ENCODE measurements at places on chromosomes 16 and 17.
A peak's percentile ranks its signal among the peaks of the same experiment; 100 is the strongest.

DNA sequence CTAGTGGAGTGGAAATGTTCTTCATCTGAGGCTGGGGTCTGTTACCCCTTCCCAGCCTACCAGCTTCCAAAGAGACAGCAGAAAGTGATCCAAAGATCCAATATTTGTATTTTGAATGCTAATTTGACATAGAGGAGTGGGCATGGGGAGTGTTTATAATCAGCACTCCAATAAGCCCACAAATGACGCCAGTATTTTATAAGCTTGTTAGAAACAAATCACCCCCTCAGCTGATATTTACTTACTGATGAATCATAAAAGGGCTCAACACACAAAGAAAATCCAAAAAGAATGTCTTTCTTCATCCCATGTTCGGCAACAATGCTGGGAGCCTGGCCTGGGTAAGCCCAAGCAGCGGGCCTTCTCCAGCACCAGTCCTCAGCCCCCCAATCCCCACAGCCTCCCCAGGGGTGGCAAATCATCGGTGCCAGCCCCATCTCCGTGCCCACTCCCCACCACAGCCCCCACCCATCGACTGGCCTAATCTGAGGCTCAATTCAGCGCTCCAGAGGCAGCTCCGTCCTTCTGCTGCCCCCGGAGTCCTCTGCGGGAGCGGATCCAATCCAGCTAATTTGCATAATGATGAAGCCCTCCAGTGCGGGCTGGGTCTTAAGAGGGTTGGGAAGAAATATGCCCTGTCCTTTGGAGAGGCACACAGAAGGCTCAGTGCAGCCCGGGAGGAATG lies 169.5 kb downstream of the C16orf78 start:
- no peak for DNase-seq

DNA sequence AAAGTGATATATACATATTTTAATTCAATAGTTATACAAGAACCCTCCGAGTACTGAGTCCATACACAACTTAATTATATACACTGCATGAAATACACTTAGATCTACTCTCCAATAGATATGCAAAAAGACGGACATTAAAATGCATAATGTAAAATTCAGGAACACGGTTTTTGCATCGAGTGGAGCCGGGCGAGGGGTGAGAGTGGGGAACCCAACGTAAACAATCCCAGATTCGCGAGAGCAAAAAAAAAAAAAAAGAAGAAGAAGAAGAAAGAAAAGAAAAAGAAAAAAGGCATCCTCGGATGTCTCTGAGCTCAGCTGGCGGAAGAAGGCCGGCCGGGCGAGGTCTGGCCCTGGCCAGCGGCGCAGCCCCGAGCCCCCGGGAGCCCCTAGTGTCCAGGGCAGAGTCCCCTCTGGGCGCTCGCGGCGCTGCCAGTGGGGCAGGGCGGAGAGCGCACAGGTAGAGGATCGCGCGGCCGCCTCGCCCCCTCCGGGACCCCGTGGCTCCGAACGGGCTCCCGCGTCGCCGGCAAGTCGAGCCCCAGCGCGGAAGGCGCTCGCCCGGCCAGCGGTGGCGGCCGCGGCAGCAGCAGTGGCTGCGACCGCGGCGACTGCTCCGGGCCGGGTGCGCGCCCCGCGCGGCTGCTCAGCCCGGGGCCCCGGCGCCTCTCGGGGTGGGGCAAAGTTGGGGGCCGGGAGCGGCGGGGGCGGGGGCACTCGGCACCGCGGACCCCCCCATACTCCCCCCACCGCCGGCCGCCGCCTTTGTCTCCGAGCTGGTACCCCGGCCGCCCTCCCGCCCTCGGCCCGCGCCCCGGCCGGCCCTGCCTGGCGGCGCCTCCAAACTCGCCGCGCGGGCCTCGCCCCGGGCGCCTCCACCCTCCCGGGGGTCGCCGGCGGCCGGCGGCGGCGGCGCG lies 9.6 kb upstream of the ZFHX3 start:
- no peak for DNase-seq

GRCh38 chr16:2964475-2965336 lies 631 bp downstream of the KREMEN2 start:
- peak; percentile 46 for DNase-seq

GRCh38 chr16:69195369-69196029 lies 8.5 kb downstream of the SNTB2 start:
- DNase-seq: no peak

DNA sequence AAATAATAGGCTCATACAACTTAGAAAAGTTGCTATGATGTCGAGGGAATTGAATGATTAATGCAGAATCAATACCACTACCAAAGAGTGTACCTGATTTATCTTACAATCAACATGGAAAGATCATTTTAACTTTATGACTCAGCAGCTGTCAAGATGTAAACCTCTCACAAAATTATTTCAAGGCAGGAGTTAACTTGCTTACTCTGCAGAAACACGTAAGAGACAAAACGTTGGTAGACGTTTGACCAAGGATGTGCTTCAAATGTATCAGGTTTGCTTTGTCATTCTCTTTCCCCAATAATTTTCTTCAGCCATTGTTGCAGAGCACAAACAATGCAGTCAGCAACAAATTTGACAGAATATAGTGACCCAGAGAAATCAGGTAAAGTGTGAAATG lies 415.8 kb upstream of the KIF2B start:
- no peak for DNase-seq

DNA sequence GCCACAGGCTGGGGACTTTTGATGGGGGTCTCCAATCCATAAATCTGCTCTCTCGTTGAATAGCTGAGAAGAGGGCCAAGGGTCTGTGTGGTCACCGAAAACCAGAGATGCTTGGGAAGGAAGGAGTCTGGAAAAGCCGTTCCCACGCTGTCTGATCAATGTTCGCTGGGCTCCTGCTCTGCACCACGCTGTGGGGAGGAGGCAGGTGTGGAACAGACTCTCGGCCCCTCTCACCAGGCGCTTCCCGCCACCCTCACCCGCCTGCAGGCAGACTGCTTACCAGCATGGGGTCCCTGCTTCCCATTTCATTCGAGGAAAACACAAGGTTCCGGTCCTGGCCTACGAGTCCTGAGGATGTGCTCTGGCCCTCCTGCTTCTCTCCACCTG lies 702 bp upstream of the ALDH3A1 start:
- DNase-seq: no peak

DNA sequence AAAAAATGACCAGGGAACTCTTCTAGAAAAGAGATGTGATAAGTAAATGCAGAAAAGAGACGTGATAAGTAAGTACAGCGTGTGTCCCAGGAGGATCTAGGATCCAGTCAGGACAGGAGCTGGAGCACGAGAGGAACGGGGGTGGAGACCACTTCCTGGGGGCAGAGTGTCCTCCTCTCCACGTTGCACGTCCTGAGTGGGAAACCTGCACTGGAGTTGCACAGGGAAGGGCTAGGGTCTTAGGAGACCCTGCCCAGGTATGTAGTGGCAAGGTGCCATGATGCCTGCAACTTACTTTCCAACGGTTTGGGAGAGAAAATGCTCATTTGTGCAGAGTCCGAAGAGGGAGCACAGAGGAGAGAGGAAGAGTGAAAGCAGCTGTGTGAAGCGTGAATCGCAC lies 55.8 kb downstream of the RNF213 start:
- DNase-seq: no peak

GRCh38 chr17:66567234-66568170 lies 265.1 kb downstream of the PRKCA start:
- DNase-seq: peak; percentile 64

- DNase-seq: no peak
Measured at GRCh38 chr17:63931981-63932561, at the start of gene CD79B. TSS of gene CD79B (minus strand) at chr17:63932331. CDS start at chr17:63932261, 70 bp downstream.

- no peak for DNase-seq
Measured at GRCh38 chr17:39196241-39196807, 1.1 kb downstream of the CACNB1 start.

- no peak for DNase-seq
Measured at GRCh38 chr16:54931120-54932014, 702 bp downstream of the IRX5 start.

DNA sequence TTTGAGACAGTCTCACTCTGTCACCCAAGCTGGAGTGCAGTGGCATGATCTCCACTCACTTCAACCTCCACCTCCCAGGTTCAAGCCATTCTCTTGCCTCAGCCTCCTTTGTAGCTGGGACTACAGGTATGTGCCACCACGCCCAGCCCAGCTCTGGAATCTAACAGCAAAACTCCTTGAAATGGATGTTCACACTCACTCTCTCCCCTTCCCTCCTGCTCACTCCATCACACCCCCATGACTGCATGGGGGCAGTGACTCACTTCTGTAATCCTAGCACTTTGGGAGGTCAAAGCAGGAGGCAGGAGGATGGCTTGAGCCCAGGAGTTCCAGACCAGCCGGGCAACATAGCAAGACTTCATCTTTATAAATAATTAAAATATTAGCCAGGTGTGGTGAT lies 11.1 kb upstream of the TFAP4 start:
- DNase-seq: no peak

DNA sequence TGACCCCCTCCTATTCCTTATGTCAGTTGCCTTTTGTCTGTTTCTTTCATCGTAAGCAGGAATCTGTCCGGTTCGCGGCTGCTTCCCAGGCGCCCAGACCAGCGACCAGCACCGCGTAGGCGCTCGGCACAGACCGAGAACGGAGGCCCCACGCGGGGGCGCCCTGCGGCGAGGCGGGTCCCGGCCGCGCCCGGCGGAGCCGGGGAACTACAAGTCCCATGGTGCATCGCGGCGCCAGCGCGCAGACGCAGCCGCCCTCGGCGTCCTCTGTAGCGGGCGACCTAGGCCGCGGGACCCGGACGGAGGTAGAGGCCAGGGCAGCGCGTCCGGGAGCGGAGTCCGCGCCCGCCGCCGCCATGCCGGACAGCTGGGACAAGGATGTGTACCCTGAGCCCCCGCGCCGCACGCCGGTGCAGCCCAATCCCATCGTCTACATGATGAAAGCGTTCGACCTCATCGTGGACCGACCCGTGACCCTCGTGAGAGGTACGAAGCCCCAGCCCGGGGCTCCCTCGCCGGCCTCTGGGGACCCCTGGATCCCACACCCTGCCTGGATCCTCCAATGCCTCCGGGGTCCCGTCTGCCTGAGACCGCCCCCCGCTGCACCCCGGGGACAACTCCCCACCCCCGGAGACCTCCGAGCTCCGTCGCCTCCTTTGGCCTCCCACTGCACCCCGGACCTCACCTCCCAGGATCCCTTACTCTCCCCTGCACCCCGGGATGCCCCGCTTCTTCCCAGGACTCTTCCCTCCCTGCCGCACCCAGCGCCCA lies at the start of gene NDUFB10:
Gene NDUFB10 (plus strand): TSS at position 270 of the 771 bp plus-strand sequence. CDS start 87 bp downstream, at position 357.
- DNase-seq: peak; percentile 88

DNA sequence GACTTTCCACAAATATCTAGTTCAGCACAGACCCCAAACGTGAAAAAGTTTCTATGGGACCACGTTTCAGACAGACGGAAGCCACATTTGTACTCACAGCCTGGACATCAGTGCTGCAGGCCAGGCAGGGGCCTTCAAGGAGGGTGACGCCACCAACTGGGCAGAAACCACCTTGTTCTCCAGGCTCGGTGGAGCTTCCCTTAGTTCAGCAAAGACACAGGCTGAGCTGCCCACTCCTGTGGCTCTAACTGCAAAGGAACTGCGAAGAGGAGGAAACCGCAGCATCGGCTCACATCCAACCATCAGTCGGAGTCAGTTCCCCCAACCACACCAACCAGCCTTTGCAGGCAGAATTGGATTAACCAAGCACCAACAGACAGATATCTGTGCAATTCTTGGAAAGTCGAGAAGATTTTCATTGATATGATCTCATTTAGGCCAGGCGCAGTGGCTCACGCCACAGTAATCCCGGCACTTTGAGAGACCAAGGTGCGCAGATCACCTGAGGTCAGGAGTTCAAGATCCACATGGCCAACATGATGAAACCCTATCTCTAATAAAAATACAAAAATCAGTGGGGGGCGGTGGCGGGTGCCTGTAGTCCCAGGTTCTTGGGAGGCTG lies 73.3 kb upstream of the CNEP1R1 start:
- no peak for DNase-seq

DNA sequence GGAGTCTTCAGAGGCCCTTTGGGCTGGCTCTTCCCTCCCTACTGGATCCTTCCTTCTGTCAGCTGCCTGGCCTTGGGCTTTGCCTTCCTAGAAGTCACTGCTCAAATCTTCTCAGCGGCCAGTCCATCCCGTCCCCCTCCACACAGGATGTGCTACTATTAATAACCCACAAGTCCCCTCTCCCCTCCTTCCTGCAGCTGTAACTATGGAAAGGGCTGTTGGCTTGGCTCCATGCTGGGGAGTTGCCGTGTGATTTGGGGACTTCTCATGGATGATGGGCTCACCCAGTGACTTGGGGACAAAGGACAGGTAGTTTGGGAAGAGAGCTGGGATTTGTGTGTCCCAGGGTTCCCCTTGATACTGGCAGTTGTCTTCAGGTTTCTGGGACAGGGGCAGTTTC lies 19.4 kb downstream of the TMEM94 start:
- no peak for DNase-seq

DNA sequence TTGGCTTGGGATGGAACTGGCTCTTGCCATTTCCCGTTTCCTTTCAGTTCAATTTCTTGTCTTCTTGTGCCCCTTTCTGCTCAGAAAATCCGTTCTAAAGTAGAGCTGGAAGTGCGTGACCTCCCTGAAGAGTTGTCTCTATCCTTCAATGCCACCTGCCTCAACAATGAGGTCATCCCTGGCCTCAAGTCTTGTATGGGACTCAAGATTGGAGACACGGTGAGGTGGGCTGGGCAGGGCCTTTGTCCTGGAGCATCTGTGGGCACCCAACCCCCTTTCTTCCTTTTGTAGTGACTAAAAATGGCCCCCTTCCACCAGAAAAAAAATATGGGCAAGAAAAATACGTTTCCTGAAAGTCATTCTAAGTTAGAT lies 32.9 kb upstream of the EFCAB13 start:
- no peak for DNase-seq

DNA sequence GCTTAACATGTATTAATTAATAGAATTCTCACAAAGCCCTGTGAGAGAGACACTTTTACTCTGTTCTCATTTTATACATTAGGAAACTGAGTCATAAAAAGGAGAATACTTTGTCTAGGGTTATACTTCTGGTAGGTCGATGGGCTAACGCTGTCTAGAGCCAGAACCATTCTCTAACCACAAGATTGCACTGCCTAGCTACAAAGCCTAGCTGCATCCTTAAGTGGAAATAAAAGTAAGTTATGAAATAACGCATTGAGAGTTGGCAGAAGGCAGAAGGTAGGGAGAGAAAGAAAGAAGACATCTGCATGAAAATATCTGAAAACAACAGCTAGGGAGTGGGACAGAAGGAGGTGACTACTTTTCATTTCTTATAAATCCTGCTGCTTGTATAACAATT lies 33.2 kb downstream of the IRX6 start:
- no peak for DNase-seq

All from effector CD4-positive, alpha-beta T cell (primary cell).